ENCODE measurements at places on chromosomes 2 and 18.

DNA sequence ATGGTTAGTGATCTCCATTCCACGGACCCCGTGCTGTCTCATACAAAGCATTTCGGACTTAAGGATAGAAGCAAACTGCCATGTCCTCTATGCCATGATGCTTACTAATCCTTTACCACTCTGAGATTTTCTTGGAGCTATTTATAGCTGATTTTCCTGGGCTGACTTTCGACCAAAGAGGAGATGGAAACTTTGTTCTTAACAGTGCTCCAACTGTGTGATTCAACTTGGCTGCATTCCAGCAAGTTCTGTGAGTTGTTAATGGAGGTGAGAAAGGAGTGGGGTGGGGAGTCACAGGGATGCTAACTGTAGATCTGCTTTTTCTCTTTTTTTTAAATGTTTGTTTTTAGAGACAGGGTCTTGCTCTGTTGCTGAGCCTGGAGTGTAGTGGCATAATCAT, 45.5 kb upstream of the MSH2 start:
- no peak for DNase-seq

DNA sequence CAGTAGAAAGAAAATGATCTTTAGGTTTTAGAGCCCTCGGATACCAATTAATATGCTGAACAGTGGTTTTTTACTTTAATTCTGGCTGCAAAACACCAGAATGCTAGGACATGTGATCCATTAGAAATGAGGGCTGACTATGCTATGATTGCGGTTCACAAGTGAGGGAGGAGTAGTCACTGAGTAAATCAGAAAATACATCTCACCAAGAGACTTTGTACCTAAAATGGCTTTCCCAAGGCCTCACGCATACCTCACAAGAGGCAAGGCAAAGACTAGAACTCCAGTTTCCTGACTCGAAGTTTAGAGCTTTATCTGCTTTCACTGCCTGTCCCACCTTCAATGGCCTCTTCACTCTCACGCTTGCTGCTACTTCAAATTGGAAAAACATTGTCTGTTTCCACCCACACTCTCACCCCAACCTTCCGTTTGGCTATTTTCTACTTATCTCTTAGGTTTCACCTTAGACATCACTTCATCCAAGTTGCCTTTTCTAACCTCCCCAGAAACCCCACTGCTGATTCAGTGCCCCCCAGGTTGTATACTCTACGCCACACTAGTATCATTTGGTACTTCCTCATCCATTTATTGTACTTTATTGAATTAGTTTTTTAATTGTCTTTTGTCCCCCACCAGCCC, 5.1 kb upstream of the MBD2 start:
- DNase-seq, result no peak

GRCh38 chr2:86372133-86372532, 34.7 kb upstream of the REEP1 start:
- no peak for DNase-seq

GRCh38 chr2:18435426-18436037, 124.9 kb downstream of the RDH14 start:
- DNase-seq, result no peak

DNA sequence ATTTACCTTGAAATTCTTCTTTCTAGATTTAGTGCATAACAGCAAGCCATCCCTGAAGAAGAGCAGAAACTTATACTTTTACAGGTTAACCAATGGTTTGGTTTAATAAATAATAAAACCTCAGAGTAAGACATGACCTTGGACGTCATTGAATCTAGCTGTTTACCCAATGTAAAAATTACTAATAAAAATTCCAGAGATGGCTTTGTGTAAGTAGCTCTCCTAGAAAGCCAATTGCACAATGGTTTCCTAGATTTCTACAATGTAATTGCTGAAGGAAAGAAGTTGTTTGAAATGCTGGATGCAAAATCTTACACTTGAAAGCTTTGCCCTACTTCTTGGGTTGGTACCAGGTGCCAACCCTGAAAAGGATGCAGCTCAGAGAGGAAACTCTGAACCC, 1.5 kb downstream of the XDH start:
- no peak for DNase-seq

DNA sequence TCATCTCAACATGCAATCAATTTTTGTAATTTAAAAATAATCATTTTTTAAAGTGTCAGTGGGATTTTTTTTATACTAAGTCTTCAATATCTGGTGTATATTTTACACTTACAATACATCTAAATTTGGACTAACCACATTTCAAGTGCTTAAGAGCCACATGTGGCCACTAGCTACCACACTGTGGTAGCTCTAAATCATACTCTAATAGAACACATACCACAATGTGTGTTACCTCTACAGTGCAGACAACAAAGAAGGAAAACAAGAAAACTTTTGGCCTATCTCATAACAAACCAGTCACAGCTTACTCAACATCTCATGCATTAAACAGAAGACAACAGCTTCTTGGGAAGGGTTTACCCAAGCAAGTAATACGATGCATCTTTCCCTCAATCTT, 24.5 kb downstream of the PIAS2 start:
- no peak for DNase-seq

DNA sequence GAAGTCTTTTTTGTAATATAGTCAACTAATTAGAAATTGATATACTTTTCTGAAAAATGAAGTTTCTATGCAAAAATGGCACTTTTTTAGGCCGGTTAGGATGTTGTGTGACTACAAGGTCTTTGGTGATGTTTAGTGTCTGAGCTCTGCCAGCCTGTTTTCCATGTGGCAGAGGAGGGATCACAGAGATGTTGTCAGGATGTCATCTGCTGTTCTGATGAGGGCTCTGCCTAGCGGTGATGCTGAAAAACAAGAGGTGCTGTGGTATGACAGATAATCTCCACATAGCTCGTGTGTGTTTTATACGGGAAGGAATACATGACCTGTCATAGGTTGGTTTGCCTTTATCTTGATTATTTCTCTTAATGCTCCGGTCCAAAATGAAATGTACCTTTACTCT, 12.0 kb upstream of the IAH1 start:
- DNase-seq, result no peak

- peak; percentile 53 for DNase-seq
Measured at GRCh38 chr2:126657636-126658318, 1.8 kb downstream of the GYPC start.

DNA sequence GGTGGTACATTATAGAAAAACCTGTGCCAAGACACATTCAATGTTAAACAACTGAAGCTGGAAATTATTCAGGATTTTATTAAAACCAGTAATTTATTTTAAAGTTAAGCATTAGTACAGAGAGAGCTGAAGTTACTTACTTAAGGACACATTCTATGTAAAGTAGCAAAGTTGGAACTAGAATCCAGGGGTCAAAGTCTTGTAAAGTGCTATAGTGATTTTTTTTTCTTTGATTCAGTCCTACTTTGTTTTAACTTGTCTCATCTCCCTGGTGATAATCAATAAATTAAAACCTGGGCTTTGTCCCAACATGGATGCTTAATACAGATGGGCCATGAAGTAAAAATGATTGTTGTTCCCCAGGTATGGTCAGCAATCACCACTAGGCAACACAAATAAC, 1271.8 kb upstream of the CHAC2 start:
- no peak for DNase-seq

- DNase-seq, result no peak
Measured at GRCh38 chr2:5791371-5791770, 99.2 kb downstream of the SOX11 start.

DNA sequence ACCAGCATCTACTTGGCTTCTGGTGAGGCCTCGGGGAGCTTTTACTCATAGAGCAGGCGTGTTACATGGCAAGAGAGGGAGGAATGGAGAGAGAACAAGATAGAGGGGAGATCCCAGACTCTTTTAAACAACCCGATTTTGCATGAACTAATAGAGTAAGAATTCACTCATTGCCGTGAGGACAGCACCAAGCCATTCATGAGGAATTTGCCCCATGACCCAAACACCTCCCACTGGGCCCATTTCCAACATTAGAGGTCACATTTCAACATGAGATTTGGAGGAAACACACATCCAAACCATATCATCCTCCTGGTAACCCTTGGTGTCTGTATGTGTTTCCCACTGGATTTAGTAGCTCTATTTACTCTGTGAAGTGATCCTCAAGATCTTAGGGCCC, 249.9 kb upstream of the SP5 start:
- DNase-seq, result no peak

GRCh38 chr18:69840445-69840844, 107.2 kb downstream of the CD226 start:
- no peak for DNase-seq

- no peak for DNase-seq
Measured at GRCh38 chr2:70775141-70775540, 7.1 kb upstream of the ADD2 start.

DNA sequence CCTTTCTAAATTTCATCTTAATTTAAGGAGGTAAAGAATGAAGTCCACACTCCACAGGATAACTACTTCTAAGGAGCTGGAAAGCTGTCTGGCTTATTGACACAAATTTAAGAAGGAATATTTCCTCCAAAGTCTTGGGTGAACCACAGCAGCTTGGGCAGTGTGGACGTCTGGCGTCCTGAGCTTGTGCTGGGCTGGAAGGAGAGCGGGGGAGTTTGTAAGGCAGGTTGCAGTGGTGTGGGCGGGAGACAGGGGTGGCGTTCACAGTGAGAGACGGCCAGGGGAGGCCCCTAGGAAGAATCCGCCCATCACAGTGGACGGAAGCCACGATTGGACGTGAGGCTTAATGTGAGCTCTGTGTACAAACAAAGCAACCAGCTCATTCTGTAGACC, 25.7 kb downstream of the ADI1 start:
- peak; percentile 57 for DNase-seq

DNA sequence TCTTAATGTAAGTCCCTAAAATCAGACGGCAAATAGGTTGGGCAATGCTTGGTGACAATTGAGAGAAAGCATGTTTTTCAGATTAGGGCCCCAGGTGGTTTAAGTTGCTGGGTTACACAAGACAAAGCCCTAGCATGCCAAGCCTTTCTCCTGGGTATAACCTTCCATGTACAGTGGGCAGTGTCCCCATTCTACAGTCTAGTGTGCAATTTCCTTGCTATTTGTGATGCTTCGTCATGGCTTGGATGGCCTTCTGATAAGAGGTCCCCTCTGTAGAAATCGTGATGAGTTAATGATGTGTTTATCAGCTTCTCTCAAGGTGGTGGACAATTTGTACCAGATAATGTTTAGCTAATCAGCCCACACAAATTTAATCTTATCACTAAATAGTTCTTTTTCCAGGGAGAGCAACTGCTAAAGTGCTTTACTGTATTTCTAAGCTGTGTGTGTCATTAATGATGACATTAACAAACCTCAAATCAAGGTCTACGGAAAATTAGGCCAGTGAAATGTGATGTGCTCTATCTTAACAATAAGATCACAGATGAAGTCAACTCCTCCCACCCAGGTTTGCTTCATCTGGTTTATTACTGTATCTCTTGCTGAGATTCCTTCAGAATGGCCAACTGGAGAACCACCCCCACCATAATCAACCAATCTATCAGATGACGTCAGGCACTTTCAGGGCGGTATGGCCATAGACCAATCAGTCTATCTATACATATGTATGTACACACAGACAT, 61.7 kb downstream of the PLB1 start:
- no peak for DNase-seq

GRCh38 chr2:23243073-23243659, 141.8 kb upstream of the KLHL29 start:
- DNase-seq, result no peak

DNA sequence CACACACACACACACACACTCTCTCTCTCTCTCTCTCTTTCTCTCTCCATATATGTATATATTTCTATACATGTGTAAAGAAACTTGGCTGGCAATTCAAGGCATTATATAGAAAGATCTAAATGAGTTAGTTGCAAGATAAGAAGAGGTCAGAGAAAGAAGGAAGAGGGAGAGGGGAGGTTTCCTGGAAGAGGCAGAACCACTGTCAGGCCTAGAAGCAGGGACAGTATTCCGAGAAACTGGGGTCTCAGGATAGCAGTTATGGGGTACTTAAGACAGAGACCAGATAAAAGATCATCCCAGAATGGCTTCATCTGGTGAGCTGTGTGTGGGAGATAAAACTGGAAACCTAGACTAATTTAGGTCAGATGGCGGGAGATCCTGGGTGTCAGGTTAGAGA, 180.8 kb downstream of the CAMKMT start:
- DNase-seq, result no peak

DNA sequence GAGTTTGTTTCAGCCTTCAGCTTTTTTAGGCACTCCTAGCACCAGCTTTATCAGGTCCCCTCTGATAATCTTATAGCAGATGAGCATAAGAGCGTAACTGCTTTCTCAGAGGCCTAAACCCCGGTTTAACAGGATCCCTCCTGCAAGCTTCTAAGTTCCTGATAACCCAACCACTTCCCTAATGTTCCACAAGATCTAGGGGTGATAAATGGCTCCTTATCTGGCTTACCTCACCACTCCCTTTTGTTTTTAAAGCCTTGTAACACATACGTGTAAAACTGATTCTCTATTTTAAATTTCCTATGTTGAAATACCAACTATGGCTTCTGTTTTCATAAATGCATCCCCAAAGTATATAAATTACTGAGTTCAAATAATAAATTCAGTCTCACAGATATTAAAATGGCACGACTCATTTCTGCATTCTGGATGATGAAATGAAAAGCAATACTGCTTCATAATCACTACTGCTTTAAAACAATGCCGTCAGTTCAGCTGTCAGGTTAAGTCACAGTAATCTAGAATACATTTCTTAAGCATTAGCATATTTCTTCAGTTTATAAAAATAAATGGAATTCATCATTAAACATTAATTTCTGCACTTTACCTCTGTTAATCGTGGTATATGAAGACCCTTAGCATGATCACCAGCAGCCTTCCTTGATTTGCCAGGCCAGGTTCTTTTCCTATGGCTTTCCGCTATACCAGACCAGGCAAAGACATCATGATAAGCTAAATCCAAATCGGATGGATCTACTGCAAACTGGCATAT, 126.3 kb downstream of the C2orf74 start:
- no peak for DNase-seq

GRCh38 chr18:77529492-77530176, 280.0 kb downstream of the GALR1 start:
- no peak for DNase-seq

DNA sequence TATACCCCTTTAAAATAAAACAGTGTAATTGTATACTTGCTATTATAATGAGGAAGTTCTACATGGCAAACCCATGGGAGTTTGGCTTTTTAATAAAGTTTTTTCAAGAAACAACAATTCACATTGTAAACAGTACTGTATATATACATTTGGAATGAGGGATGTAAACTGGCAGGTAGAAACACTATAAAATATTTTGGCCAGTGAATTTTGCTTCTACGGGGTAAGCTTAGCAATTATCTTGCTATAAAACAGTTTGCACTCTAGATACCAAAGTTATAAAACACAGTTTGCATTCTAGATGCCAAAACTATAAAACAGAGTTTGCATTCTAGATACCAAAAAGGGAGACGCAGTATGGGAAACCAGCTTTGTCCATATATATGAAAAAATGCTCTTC, 16.6 kb downstream of the THUMPD2 start:
- no peak for DNase-seq

DNA sequence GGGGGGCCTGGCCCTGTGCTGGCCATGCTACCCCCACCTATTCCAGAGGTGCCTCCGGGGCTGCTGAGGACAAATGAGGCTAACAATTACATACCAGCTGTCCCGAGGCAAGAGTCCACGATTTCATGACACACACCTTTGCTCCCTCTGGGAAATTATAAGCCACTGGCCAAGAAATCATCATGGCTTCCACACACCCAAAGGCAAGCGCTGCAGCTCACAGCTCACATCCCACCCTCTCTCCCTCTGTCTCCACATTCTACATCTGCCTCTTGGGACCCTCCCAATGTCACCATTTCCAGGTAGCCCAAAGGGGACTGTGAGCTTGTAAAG, 134.4 kb downstream of the HDAC4 start:
- DNase-seq, result no peak

GRCh38 chr2:181348107-181348837, 108.9 kb upstream of the ITGA4 start:
- no peak for DNase-seq

- no peak for DNase-seq
Measured at GRCh38 chr2:239689410-239689809, 288.6 kb upstream of the HDAC4 start.

Measured in left lung (tissue), 14 donors.